HT-29 (cell line): ENCODE measurements at places on chromosomes 16 and 17.

- DNase-seq: no peak
Measured at GRCh38 chr17:3003296-3004149, 59.9 kb downstream of the OR1D5 start.

DNA sequence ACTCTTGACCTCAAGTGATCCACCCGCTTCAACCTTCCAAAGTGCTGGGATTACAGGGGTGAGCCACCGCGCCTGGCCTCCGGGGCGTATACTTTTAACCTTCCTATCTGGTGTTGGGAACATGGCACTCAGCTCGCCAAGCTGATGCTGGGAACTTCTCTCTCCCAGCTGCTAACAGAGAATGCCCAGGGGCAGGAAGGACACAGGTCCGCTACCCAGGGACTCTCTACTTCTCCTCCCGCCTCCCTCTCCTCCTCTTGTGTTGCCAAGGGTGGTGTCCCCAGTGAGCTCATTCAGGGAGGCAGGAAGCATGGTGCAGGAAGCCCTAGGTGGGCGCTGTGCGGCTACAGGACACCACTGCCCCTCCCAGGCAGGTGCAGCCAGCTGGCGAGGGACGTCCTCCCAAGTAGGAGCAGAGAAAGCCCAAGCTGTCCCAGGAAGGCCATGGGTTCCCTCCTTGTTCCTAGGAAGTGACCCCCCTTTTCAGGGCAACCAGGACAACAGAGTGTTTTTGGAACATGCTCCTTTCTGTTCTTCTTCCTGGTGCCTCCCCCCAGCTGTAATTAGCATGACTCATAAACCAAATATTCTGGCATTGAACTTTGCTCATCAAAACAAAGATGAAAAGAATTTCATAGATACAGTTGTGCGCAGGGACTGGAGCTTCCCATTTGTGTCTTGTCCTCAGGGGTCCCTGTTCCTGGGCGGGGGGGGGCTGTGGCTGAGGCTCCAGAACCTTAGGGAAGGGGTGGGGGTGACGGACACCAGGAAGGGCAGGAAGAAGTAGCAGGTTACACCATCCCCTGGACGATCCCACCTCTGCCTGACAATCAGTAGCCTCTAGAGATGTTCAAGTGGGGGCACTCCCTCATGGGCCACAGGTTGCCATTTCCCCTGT, 2.7 kb downstream of the C1QTNF1 start:
- peak; percentile 79 for DNase-seq

DNA sequence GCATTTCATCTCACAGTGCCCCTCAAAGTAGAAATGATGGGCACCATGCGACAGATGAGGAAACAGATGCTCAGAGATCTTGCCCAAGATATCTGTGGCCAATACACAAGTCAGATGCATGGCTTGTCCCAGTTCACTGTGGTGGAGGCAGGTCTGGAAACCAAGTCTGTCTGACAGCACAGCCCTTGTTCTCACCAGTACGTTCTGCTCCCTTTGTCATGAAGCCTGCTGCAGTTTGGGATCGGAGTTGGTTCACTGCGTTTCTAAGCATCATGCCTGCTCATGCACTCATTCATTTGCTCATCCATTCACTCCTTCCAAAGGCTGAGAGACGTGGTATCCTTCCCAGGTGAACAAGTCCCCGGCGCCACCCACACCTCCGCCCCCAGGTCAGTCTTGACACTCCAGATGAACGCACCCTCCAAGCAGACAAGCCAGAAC, 27.2 kb upstream of the MEAK7 start:
- no peak for DNase-seq

GRCh38 chr17:56121191-56122051, 31.9 kb upstream of the ANKFN1 start:
- peak; percentile 48 for DNase-seq

DNA sequence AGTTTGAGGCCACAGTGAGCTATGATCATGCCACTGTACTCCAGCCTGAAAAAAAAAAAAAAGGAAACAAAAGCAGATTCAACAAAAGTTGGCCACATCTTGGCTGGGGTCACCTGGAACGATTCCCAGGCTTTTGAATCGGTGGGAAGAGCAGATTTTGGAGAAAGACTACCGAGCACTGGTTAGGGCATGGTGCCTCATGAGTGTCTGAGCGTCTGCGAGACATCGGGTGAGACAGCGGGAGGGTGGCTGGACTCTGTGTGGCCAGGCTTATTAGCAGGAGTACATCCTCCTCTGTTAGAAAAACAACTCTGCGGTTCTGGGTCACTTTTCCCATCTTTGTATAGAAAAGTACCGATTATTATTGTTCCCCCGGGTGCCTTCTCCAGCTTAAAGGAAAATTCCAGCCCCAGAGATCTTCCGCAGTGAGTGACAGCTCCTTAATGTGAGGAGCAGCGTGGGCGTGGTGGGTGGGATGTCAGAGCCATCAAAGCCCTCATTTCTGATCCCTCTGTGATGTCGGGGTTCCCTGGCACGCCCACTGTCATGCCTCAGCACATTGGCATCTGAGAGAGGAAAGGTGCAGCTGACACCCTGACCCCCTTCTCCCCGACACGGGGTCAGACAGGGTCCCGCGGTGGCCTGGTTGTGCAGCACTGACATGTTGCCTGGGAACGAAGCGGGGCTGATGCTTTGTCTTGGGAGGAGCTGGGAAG, 6.9 kb downstream of the RGS9 start:
- DNase-seq: no peak
